ENCODE measurements at places on chromosomes 2 and 18. TPM values are rescaled to one million over a fixed set of nuclear protein-coding genes. Genes with fewer than 3 reads are reported as not detected.

DNA sequence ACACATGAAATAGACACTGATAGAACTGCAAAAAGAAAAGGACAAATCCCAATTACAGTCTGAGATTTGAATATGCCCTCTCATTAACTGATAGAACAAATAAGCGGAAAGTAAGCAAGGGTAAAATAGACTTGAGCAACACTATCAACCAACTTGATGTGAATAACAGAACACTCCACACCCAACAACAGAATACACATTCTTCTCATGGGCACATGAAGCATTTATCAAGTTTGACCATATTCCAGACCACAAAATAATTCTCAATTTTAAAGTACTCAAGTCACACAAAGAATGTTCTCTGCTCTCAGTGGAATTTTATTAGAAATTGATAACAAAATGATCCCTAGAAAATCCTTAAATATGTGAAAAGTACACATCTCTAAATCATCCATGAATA is 19.0 kb downstream of the ETAA1 start:
- DNase-seq: no peak

CD8A gene
- total RNA-seq: 0.51 TPM

DNA sequence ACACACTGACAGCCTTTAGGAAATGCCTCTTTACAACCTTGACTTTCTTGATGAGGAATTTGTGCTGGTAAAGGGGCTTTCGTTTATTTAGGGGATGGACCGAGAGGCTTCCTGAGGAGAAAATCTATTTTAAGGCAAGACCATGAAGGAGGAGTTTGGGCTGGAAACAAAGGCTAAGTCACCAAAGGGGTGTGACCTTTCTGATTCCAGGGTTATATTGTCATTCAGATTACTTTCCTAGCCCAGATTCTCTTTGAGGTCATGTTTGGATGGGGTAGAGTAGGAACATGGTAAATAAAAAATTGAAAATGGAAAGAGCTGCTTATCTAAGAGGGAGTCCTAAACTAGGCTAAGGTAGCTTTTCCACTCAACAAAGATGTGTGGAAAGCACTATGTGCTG is 77.1 kb upstream of the UGP2 start:
- DNase-seq: no peak

GRCh38 chr2:959457-959856 is 8.8 kb downstream of the SNTG2 start:
- DNase-seq: no peak

Data from Right ventricle myocardium superior (tissue), 1 donor.